ENCODE measurements at places on chromosomes 3 and 15.

DNA sequence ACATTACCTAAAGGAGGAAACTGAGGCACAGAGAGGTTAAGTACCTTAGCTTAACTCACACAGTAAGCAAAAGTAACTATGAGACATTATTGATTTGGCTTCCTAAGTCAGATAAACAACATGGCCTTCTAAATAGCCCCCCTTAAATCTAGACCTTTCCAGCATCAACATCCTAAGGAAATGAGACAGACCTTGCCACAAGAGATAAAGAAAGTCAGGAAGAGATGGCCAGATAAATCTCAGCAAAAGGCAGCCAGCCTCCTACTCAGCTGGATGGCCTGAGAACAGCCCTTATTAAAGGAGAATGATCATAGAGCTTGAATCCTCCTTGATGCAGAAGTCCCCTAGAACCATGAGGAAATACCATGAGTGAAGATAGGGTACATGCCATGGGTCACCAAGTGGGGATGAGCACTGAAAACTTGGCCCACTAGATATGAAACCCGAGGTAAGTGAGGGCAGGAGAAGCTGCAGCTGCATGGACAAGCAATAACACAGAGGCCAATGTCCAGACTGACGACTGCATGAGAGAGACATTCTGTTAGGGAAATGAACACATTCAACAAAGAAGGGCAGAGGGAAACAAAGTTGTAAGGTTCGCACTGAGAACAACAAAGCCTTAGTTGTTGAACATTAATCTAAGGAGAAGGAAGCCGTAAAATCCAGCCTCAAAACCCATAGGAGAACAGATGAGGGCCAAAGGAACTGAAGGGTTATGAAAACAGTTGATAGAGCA lies 69.6 kb downstream of the ZIC4 start:
- DNase-seq = no peak

- no peak for DNase-seq
These were observed 8.2 kb downstream of the OSBPL11 start for GRCh38 chr3:125587039-125587648.

DNA sequence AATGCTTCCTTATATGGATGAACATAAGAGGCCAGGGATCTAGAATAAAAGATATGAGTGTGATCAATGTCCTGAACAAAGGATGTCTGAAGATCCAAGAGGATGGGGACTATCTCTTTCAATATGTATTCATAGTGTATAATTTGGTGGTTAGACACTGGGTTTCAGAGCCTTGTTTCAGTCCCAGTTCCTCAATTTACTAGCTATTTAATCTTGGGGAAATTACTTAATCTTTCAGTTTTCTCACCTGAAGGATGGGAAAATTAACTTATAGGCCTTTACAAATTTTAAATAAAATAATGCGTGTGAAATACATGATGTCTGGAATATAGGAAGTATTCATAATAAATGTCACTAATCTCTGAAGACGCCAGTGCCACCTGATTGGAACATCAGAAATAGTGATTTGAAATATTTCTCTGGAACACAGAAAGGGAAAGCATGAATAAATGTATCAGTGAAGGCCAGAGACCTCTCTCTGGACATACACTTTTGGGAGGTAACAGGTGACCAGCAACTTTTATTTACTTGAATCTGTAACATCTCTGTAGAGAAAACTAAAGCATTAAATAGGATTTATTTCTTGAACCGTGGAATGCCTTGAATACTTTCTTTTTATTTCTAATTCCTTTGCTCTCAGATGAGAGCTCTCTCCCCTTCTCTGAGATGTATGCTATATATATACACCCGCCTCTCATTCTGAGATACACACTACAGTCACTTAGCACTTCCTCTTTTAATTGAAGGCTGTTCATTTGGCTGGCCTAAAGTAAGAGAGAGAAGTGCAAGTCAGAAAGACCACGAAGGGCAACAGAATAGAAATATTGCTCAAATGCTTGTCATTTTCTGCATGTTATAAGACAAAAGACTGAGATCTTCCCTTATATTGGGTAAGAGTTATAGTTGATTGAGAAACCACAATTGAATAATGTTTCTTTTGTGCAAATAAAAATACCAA lies 407.1 kb downstream of the LSAMP start:
- DNase-seq = no peak

GRCh38 chr3:136396916-136397315 lies 146.8 kb downstream of the PCCB start:
- no peak for DNase-seq
